ENCODE measurements at places on chromosomes 1 and 21.

DNA sequence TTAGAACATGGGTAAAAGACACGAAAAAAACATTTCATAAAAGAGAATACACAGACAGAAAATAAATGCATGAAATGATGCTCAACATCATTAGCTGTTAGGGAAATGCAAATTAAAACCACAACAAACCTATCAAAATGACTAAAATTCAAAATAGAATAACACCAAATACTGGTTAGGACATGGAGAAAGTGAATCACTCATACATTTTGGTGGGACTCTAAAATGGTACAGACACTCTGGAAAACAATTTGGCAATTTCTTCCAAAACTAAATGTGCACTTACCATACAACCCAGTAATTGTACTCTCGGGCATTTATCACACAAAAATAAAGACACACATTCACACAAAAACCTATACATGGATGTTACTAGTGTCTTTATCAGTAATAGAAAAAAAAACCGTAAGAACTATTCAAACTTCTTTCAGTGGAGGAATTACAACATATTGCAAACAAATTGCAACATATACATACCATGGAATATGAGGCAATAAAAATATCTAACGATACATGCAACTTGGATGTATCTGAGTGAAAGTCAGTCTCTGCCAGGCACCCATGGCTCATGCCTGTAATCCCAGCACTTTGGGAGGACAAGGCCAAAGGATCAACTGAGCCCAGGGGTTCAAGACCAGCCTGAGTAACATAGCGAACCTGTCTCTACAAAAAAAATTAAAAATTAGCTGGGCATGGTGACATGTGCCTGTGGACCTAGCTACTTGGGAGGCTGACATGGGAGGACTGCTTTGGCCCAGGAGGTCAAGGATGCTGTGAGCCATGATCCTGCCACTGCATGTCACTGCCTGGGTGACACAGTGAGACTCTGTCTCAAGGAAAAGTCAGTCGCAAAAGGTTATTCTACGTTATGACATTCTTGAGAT, 19.6 kb downstream of the HSF2BP start:
- no peak for DNase-seq

GRCh38 chr1:85048296-85049064, at the start of gene MCOLN3:
Gene MCOLN3, minus strand, starts transcription at chr1:85048500. Its CDS starts 3,140 bp downstream, at chr1:85045360.
- DNase-seq, result peak; percentile 19

- no peak for DNase-seq
Measured at GRCh38 chr1:197519741-197520334, 251.8 kb downstream of the CRB1 start.

DNA sequence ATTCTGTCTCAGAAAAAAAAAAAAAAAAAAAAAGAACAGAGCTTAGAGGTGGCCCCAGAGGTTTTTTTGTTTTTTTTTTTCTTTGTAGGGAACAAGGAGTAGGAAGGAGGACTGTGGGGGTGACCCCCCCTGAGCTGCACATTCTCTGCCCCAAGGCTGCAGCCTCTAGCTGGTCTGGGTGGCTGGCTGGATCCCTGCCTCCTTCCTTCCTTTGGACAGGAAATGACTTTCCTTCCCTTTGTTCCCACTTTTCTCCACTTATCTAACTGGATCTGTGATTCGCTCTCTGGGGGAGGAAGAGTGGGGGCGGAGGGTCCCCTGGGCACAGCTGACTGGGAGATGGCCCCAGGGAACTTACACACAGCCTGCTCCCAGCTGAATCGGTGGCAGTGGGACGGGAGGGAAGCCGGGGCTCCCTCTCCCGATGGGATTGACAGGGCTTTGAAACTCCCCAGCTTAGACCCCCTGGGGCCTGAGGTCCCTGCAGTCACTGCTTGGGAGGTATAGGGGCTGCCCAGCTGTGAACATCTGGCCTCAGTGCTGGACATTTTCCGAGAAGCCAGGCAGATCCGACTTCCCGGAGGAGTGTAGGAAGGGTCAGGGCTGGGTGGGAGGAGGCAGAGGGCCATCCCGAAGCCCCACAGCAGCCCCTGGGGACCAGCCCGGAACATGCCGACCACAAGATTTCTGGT, 2.1 kb downstream of the FBLIM1 start:
- no peak for DNase-seq

DNA sequence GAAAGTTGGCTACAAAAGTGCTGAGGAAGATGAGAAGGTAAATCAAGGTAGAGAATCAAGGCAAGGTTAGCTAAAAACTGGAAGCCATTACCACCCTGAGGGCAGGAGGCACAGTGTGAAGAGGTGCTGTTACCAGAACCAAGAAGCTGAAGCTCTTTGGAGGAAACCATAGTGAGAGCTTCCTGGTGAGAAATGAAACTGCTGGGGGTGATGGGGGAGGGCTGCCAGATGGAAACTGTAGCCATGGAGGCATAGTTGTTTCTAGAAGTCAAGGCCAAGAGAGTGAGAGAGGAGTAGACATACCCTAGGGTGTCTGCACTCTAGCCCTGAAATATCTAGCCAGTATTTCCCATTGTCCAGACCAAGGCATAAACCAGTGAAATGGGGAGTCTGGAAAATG, 28.7 kb downstream of the IFI44 start:
- DNase-seq, result no peak

GRCh38 chr1:107940017-107940577, 24.9 kb downstream of the VAV3 start:
- DNase-seq, result no peak

- no peak for DNase-seq
Measured at GRCh38 chr1:7515904-7516303, 255.2 kb upstream of the VAMP3 start.

- no peak for DNase-seq
Measured at GRCh38 chr1:218031901-218032300, 253.2 kb upstream of the RRP15 start.

GRCh38 chr1:159829822-159830465, 3.3 kb downstream of the SLAMF8 start:
- no peak for DNase-seq

GRCh38 chr1:91603409-91603808, 102.8 kb downstream of the CDC7 start:
- DNase-seq, result no peak

DNA sequence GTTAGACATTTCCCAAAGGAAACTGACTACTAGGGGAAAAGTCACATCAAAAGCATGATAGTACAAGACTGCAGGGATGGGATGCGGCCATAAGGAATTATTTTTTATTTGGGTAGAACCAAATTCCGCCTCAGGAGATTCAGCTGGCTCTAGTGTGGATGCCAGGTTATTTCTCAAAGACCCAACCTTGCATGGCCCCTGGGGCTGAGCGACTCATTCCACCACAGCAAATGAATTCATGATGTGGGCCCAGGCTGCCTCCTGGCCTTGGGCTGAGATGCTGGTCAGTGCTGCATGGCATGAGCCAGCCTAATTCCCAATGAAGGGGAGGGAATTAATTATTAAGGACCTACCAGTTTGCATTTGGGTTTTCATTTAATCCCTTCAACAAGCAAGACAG, 11.8 kb downstream of the TMEM35B start:
- DNase-seq, result no peak

DNA sequence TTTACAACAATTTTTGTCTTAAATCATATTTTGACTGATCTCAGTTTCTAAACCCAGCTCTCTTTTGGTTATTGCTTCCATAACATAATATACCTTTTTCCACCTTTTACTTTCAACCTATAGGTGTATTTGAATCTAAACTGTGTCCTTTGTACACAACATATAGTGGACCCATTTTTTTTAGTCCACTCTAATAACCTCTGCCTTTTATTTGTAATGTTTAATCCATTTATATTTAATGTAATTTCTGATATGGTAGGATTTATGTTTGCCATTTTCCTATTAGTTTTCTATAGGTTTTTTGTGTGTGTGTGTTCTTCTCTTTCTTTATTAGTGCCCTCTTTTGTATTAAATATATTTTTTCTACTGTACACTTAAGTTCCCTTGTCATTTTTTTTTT, 22.4 kb upstream of the SLAMF1 start:
- no peak for DNase-seq

GRCh38 chr1:36520056-36520455, 37.3 kb upstream of the CSF3R start:
- no peak for DNase-seq

DNA sequence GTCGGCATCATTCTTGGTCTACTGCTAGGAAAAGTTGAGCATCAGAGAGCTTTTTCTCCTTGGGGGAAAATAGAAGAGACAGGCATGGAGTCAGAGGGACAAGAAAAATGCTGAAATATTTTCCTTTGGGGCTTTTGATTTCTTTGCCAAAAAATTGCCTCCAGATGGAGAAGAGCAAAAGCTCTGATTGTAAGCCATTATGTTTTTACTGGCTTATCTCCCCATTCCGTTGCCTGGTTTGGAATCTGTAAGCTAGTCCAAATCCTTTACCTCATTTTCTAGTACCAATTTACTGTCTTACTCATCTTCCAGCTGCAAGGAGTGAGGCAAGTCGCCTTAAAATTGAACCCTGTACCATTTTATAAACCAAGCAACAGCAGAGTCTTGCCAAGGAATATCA, 23.3 kb upstream of the NBL1 start:
- DNase-seq, result no peak

GRCh38 chr1:2443277-2444137, 31.1 kb upstream of the PEX10 start:
- DNase-seq, result no peak

DNA sequence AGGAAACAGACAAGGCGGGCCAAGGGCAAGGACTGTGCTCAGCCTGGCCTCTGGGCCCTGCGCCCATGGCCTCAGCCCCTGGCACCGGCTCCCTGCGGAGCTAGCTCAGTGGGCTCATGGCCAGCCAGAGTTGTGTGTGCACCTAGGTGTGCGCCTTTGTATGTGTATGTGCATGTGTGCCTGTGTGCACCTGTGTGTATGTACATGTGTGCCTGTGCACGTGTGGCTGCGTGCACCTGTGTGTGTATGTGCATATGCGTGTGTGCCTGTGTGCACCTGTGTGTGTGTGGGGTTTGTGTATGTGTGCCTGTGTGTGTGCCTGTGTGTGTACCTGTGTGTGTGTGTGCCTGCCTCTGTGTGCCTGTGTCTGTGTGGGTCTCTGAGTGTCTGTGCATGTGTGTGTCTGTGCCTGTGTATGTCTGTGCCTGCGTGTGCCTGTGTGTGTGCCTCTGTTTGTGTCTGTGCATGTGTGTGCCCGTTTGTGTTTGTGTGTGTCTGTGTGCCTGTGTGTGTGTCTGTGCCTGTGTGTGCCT, 7.4 kb downstream of the GPR137B start:
- DNase-seq, result no peak

DNA sequence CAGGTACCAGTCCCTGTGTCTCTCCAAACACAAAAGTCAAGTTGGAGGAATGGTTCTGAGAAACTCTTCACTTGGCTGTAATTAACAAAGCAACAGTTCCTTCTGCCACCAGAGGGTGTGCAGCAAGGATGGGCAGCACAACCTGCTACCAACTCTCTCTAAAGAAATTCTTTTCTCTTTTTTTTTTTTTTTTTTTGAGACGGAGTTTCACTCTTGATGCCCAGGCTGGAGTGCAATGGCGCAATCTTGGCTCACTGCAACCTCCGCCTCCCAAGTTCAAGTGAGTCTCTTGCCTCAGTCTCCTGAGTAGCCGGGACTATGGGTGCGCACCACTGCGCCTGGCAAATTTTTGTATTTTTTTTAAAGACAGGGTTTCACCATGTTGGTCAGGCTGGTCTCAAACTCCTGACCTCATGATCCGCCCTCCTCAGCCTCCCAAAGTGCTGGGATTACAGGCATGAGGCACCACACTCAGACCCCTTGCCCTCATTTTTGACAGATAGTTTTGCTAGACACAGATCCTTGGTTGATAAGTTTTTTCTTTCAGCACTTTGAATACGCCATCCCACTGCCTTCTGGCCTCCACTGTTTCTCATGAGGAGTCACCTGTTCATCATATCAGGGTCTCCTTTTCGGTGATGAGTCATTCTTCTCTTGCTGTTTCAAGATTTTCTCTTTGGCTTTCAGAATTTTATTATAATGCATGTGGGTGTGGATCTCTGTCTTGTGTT, 12.1 kb upstream of the DEGS1 start:
- DNase-seq, result peak; percentile 51

DNA sequence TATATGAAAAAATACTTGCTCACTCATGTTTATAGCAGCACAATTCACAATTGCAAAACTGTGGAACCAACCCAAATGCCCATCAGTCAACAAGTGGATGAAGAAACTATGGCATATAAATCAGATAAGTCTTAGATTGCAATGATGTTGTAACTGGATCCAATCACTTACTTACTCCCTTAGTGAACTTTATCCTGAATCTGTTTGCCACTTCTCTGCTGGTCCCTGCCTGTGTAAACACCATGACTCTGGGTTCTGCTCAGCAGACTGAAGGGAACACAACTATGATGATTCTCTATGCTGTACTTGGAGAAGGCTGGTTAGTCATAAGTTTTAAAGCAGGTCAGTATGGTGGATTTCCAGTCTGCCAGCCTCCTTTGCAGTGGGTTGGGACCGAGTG, 391.2 kb downstream of the RWDD3 start:
- no peak for DNase-seq

DNA sequence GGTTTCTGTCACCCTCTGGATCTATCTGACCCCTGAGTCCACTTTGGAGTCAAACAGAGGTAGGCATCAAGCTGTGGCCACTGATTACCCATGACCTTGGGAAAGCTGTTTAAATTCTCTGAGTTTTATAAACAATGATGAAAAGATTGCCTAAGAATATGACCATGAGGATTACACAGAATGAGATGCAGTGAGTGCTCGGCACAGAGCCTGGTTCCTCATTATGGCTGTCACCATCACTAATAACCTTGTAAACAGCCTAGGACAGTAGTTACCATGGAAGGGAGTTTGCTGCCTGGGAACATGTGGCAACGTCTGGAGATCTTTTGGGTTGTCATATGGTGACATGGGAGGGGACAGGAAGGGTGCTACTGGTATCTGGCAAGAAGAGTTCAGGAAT, 248.3 kb upstream of the KAZN start:
- no peak for DNase-seq

- no peak for DNase-seq
Measured at GRCh38 chr1:18637511-18637960, 6.9 kb downstream of the PAX7 start.

- no peak for DNase-seq
Measured at GRCh38 chr1:110293601-110294104, 45.5 kb upstream of the RBM15 start.

- no peak for DNase-seq
Measured at GRCh38 chr1:180386745-180387367, 115.5 kb downstream of the ACBD6 start.

DNA sequence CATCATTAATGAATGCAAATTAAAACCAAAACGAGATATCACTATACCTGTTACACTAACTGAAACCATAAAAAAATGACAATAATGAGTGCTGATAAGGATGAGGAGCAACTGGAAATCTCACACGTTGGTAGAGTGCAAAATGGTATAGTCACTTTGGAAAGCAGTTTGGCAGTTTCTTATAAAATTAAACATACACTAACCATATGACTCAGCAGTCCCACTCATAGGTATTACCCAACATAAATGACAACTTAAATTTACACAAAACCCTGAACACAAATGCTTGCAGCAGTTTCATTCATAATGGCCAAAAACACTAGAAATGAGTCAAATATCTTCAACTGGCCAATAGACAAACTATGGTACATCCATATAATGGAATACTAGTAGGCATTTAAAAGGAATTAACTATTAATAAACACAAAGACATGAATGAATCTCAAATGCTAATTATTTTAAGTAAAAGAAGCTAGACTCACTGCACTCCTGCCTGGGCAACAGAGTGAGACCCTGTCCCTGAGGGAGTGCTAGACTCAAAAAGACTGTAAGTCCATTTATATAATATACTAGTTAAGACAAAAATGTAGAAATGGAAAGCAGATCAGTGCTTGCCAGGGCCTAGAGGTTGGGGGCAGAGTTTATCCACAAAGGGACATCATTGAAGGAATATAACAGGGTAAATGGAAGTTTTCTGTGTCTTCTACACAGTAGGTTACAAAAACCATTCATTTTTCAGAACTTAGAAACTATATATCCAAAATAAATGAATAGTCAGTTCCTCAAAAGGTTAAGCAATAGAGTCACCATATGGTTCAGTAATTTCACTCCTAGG, 77.4 kb downstream of the EIF4G3 start:
- no peak for DNase-seq
